Right forelimb (tissue), 1 donor: ENCODE measurements at places on chromosomes 1 and 21.

DNA sequence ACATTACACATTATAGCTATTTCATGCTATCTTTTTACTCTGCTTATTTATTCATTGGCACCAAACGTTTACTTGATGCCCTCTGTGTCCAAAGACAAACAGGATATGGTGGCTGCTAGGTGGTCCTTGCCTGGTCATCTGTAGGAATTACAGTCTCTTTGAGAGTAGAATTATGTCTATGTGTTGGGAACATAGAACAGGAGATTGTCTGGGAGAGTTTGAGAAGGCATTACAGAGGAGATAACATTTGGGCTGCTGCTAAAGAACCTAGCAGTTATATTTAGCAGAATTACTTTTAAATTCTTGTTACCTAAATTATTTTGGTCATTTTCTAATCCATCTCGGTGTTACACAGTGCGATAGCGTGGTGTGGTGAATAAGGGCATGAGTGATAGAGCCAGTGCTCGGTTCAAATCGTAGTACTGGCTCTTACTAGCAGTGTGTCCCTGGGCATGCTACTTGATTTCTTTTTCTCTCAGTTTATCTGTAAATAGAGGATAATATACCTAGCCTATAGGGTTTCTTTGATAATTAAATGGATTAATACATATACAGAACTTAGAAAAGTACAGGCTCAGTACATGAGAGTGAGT lies 20.5 kb downstream of the RRP15 start:
- no peak for DNase-seq

GRCh38 chr21:15515908-15516307 lies 213.9 kb upstream of the USP25 start:
- DNase-seq, result no peak

- DNase-seq, result no peak
These were observed 43.5 kb downstream of the DPYD start for GRCh38 chr1:97877307-97877706.

DNA sequence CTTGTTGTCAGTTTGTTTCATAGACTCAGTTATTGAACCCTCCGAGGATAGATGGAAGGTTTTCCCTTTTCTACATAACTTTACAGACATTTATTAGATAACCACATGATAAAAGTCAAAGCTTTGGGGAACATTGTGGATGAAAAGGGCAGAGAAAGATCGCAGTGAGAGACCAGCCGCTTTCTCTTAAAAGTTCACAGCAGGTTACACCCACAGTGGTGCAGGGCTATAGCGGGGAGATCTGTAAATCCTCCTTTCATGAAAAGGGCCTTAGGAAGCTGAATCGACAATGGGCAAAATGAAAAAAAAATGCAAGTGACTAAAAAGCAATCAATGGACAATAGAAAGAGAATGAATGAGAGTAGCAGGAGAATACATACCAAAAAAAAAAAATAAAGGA lies 218.6 kb downstream of the GRIK1 start:
- no peak for DNase-seq

DNA sequence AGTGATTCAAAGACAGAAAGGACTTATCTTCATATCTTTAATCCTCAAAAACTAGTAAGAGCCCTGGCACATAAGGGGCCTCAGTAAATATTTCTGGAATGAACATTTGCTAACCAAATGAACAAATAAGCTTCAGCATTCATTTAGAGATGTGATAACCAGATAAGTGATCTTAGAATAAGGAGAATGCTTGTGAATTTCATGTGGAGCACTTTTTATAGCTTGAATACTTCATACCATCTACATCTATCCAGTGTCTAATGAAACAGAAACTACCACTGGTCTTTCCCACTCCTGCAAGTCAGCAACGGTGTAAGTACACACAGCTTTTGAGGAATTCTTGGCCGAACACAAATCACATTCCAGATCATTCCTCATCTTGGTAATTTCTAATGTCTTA lies 38.5 kb downstream of the EDEM3 start:
- no peak for DNase-seq

DNA sequence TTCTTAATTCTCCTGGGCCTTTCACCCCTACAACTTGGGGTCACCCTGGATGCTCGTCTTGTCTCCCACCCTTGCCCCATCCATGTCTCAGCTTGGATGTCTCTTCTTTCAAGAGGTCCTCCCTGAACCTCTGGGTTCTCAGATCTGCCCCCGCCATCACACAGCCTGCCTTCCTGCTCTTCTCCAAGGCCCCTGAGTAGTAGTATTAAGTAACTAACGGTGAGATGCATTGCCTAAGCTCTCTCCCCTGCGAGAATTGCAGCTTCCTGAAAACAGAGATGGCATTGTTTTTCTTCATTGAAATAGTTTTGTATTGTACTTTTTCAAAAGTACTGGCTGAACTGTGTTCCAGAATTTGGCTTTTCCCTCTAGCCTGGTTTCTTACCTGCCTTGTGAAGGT lies 16.0 kb downstream of the MIIP start:
- DNase-seq, result no peak

GRCh38 chr1:72724951-72725861 lies 442.9 kb upstream of the NEGR1 start:
- no peak for DNase-seq
